RWPE2 (cell line): ENCODE measurements at places on chromosomes 3 and 15.

DNA sequence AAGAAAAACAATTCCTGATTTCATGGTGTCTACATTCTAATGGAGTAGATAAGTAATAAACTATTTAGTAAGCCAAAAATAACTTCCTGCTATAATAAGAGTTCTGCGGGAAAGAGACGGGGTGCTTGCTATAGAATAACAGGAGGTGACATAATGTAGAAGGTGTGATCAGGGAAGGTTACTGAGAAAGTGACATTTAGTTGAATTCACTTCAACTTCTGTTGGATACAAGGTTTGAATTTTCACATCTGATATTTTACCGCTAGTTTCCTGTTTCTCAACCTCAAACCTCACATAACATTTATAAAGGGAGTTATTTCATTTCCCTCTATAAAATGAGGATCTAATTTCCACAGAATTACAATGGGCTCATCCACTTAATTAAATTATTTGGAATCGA, 102.3 kb upstream of the GBE1 start:
- no peak overlapping the region for H3K27ac ChIP-seq
- no peaks in the 10 kb centered on the region for H3K27me3 ChIP-seq
- DNase-seq = no peak

- H3K27me3 ChIP-seq = no peaks in the 10 kb centered on the region
- no peak for DNase-seq
- no peak overlapping the region for H3K27ac ChIP-seq
- no peaks in the 10 kb centered on the region for H3K36me3 ChIP-seq
These were observed 17.0 kb downstream of the ILDR1 start for GRCh38 chr3:122004991-122005565.

DNA sequence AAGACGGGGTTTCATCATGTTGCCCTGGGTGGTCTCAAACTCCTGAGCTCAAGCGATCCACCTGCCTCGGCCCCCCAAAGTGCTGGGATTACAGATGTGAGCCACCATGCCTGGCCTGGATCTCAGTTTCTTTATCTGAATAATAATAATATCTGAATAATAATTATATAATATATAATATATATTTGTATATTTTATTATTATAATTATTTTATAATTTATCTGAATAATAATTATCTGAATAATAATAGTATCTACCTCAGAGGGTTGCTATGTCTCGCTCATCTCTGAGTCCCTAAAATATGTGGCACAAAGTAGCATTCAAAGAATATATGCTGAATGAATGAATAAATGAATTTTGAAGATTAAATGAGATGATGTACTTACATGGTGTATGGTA, 44.8 kb downstream of the TMEM40 start:
- DNase-seq = no peak
- no peaks in the 10 kb centered on the region for H3K36me3 ChIP-seq
- no peaks in the 10 kb centered on the region for H3K4me1 ChIP-seq
- H3K27ac ChIP-seq = no peak overlapping the region
- no peaks in the 10 kb centered on the region for H3K27me3 ChIP-seq

DNA sequence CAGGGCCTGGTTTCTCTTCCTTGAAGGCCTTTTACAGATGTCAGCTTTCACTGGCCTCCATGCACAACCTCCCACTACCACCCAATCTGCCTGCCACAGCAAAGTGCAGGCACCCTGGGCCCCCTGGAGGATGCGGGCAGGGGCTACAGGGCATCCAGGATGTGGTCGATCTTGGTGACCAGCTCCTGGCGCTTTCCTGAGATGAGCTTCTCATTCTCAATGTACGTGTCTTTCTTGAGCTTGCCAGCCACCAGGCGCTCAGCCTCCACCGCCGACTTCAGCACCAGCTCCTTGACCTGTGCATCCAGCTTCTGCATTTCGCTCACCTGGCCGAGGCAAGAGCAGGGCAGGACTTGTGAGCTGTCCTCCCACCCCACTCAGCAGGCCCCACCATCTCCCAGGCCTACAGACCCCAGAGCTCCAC, 30.3 kb downstream of the RPN1 start:
- peak overlapping the region; percentile 26 for H3K27ac ChIP-seq
- DNase-seq = no peak
- H3K36me3 ChIP-seq = peaks cover 77% of the 10 kb centered on the region
- H3K4me3 ChIP-seq = no peak overlapping the region

DNA sequence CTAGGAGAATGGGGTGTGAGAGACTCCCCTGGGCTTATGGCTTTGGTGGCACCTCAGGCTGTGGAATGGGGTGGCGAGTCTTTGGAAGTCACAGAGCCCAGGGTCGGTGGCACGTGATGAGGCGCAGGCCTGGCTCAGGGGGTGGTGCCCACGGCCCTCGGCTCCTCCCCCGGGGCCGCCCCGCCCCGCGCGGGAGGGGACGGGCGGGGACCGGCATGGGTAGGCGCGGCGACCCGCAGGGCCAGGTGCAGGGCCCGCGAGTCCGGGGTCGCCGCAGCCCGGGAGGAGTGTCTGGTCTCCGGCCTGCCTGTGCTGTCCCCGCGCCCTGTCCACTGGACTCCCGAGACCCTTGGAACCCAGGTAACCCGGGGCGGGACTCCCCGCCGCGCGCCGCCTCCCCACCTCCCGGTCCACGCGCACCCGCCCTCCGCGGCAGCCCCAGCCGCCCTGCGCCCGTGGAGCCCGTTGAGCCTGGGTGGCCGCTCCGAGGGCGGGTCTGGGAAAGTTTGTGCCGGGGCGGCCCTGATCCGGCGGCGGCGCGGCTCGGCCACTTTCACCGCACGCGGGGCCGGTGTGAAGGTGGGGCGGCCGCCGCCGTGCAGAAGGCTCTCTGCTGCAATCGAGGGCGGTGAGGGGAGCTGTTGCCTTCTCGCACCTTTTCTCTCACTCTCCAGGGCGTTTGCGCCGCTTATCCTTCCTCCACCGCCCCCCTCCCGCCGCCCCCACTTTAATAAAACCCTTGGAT, at the start of gene PAQR5:
Gene PAQR5, plus strand, starts transcription at position 216 of the 745 bp plus-strand sequence. CDS start 61,169 bp downstream, outside the sequence.
- H3K36me3 ChIP-seq = no peaks in the 10 kb centered on the region
- H3K4me1 ChIP-seq = no peaks in the 10 kb centered on the region
- H3K27ac ChIP-seq = no peak within 1 kb of the TSS
- peaks cover 8% of the 10 kb centered on the region for H3K27me3 ChIP-seq
- H3K4me3 ChIP-seq = peak within 1 kb of the TSS; percentile 50
